ENCODE measurements at places on chromosomes 7 and 10. TPM values are rescaled to one million over a fixed set of nuclear protein-coding genes. Genes with fewer than 3 reads are reported as not detected.

HSPA12A gene
- 4.8 TPM for total RNA-seq

SEC31B gene
- 2.5 TPM for total RNA-seq

DGKI gene
- total RNA-seq, result 21.1 TPM

HMX3 gene
- not detected for total RNA-seq

MYL10 gene
- not detected for total RNA-seq

LIPK gene
- total RNA-seq, result not detected

DNA sequence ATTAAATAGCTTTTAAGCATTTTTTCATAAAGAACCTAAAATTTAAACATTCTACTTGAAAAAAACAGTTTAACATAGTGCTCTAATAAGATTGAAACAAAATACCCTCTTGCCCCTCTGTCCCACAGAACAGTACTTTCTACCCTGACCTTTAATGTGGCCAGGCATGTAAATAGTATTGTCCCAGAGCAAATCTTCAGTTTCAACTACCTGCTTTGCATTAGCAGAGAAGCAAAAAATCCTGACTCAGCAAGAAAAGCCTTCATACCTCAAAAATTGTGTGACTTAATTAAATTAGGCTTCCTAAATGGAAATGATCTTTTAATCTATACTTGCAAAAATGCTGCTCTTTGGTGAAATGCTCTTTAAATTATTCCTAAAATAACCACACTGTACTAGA is 237.4 kb upstream of the AOAH start:
- H3K27me3 ChIP-seq, result no peaks in the 10 kb centered on the region
- no peak overlapping the region for H3K27ac ChIP-seq
- H3K4me3 ChIP-seq, result no peak overlapping the region
- H3K4me1 ChIP-seq, result no peaks in the 10 kb centered on the region
- no peak for DNase-seq

DNA sequence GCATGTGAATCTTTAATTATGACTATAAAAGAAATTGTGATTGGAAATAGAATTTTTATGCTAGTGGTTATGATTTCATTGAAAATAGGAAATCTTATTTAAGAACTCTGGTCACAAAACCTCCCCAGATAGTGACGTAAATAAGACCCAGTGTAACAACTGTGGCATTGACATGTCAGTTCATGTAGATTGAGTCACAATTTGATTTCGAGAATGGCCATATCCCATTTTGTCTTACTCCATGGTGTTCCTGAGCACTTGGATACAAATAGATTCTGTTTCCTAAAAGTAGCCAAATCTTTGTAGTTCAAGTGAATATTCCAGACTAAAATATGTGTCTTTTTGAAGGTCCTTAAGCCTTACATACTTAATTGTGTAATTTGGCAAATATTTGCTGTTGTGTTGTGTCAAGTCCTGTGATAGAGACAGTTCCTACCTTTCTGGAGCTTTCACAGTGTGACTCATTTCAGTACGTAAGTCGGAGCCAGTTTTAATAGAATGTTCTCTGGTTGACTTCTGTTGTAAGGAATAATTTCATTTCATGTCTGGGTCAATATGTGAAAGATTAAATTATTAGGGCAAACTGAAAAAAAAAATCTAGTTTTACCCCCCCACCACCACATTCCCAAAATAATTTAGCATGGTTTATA is 37.1 kb upstream of the TOMM7 start:
- H3K4me1 ChIP-seq, result peaks cover 56% of the 10 kb centered on the region
- H3K27me3 ChIP-seq, result no peaks in the 10 kb centered on the region
- DNase-seq, result peak; percentile 61
- H3K36me3 ChIP-seq, result peaks cover 26% of the 10 kb centered on the region

- no peak overlapping the region for H3K4me3 ChIP-seq
- no peaks in the 10 kb centered on the region for H3K36me3 ChIP-seq
- H3K27me3 ChIP-seq, result no peaks in the 10 kb centered on the region
- H3K27ac ChIP-seq, result no peak overlapping the region
Measured at GRCh38 chr10:79260811-79261740, 86.2 kb upstream of the PPIF start.

- H3K4me1 ChIP-seq, result no peaks in the 10 kb centered on the region
- no peaks in the 10 kb centered on the region for H3K27me3 ChIP-seq
- DNase-seq, result peak; percentile 80
- H3K36me3 ChIP-seq, result no peaks in the 10 kb centered on the region
- 0 out of 2 replicates have a peak overlapping the region, but pooled peaks have one; percentile 24 for H3K4me3 ChIP-seq
Measured at GRCh38 chr10:26881600-26882331, 21.0 kb upstream of the ABI1 start.

GRCh38 chr7:55593172-55593514 is 20.8 kb upstream of the VOPP1 start:
- H3K27me3 ChIP-seq, result 0 out of 2 replicates have a peak, but pooled peaks cover 6% of the 10 kb centered on the region
- no peaks in the 10 kb centered on the region for H3K4me1 ChIP-seq
- H3K36me3 ChIP-seq, result no peaks in the 10 kb centered on the region

- no peak for DNase-seq
- no peaks in the 10 kb centered on the region for H3K4me1 ChIP-seq
- no peaks in the 10 kb centered on the region for H3K27me3 ChIP-seq
- no peak overlapping the region for H3K4me3 ChIP-seq
- no peaks in the 10 kb centered on the region for H3K36me3 ChIP-seq
- H3K27ac ChIP-seq, result no peak overlapping the region
Measured at GRCh38 chr7:47351233-47352154, 230.4 kb downstream of the TNS3 start.

GRCh38 chr7:47435889-47436312 is 146.0 kb downstream of the TNS3 start:
- peak; percentile 86 for DNase-seq
- no peak overlapping the region for H3K27ac ChIP-seq
- H3K4me3 ChIP-seq, result no peak overlapping the region

GRCh38 chr10:58791137-58791536 is 278.5 kb downstream of the BICC1 start:
- no peaks in the 10 kb centered on the region for H3K27me3 ChIP-seq
- DNase-seq, result peak; percentile 51
- H3K4me1 ChIP-seq, result peaks cover 19% of the 10 kb centered on the region
- H3K27ac ChIP-seq, result 0 out of 2 replicates have a peak overlapping the region, but pooled peaks have one; percentile 13
- H3K4me3 ChIP-seq, result no peak overlapping the region

GRCh38 chr7:126780993-126781392 is 471.7 kb downstream of the GRM8 start:
- H3K4me1 ChIP-seq, result no peaks in the 10 kb centered on the region
- no peak overlapping the region for H3K27ac ChIP-seq
- no peaks in the 10 kb centered on the region for H3K36me3 ChIP-seq
- H3K27me3 ChIP-seq, result no peaks in the 10 kb centered on the region
- DNase-seq, result no peak
- H3K4me3 ChIP-seq, result no peak overlapping the region

DNA sequence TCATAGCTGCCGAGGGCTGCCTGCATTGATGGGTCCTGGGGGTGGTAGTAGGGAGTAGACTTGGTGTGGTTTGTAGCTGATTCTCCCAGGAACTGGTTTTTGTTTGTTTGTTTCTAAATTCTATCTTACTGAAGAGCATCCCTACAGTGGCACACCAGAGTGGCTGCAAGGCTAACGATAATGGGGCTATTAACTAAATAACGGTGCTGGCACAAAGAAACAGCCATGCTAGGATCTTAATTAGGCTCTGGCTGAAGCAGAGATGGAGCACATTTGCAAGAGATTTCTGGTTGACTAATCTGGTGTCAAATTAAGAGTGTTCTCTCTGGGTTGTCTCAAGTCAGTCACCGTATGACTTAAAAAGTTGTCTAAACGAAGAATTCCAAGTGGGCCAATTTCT is 590.0 kb downstream of the NRG3 start:
- H3K27ac ChIP-seq, result no peak overlapping the region
- no peak overlapping the region for H3K4me3 ChIP-seq
- no peaks in the 10 kb centered on the region for H3K27me3 ChIP-seq
- H3K36me3 ChIP-seq, result no peaks in the 10 kb centered on the region
- DNase-seq, result no peak

- peak overlapping the region; percentile 29 for H3K4me3 ChIP-seq
- peak overlapping the region; percentile 83 for H3K27ac ChIP-seq
- DNase-seq, result peak; percentile 86
- no peaks in the 10 kb centered on the region for H3K36me3 ChIP-seq
- peaks cover 35% of the 10 kb centered on the region for H3K4me1 ChIP-seq
- no peaks in the 10 kb centered on the region for H3K27me3 ChIP-seq
Measured at GRCh38 chr10:50807851-50808776, 68.4 kb downstream of the ASAH2B start.

DNA sequence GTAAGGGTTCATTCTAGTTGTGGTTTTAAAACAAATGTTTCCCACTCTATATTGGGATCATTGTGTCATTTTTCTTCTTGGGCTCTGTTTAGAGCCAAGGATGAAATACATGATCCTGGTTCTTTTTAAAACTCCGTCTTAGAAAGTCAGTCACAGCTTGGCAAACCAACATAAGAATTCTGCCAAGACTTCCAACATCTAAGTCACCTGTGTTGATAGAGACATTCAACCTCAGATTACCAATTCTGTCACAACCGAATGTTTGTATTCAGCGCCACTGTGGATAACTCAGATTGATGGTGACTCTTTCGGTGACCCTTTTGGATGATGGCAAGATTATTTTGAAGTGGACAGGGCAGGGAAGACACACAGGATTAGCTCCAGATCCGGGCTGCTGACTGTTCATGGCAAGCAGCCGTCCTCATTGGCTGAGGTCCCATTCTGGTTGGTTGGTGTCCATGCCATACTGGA is 255.4 kb downstream of the ARHGAP21 start:
- peak overlapping the region; percentile 71 for H3K4me3 ChIP-seq
- H3K27me3 ChIP-seq, result no peaks in the 10 kb centered on the region
- H3K27ac ChIP-seq, result no peak overlapping the region
- peak; percentile 38 for DNase-seq

DNA sequence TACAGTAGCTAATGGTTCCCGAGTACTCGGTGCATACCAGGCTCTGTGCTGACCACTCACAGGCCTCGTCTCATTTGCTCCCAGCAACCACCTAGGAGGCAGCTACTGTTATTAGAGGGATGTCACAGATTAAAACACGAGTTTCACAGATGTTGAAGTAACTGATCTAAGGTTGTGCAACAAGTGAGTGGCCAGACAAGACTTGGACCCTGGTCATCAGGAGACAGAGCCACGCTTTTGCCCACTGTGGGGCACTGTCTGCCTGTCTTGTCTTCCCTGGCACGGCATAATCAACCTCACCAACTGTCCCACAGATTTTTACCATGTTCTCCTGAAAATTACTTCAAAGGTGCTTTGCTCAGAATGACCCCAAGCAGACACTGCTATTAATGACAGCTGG is 111.6 kb upstream of the HABP2 start:
- H3K27ac ChIP-seq, result no peak overlapping the region
- no peak overlapping the region for H3K4me3 ChIP-seq
- no peaks in the 10 kb centered on the region for H3K36me3 ChIP-seq
- DNase-seq, result peak; percentile 53
- peaks cover 5% of the 10 kb centered on the region for H3K4me1 ChIP-seq
- H3K27me3 ChIP-seq, result no peaks in the 10 kb centered on the region

- H3K27ac ChIP-seq, result no peak overlapping the region
- H3K36me3 ChIP-seq, result no peaks in the 10 kb centered on the region
- no peaks in the 10 kb centered on the region for H3K4me1 ChIP-seq
Measured at GRCh38 chr10:123424537-123424936, 241.6 kb upstream of the GPR26 start.

- H3K4me3 ChIP-seq, result no peak overlapping the region
- H3K27ac ChIP-seq, result peak overlapping the region; percentile 31
- peaks cover 27% of the 10 kb centered on the region for H3K4me1 ChIP-seq
Measured at GRCh38 chr7:115008465-115009114, 86.7 kb downstream of the MDFIC start.

GRCh38 chr7:91242097-91242844 is 22.0 kb upstream of the FZD1 start:
- H3K27me3 ChIP-seq, result no peaks in the 10 kb centered on the region
- H3K36me3 ChIP-seq, result no peaks in the 10 kb centered on the region
- H3K4me1 ChIP-seq, result peaks cover 59% of the 10 kb centered on the region
- no peak overlapping the region for H3K4me3 ChIP-seq

GRCh38 chr7:30859940-30860496 is 51.6 kb upstream of the AQP1 start:
- no peaks in the 10 kb centered on the region for H3K36me3 ChIP-seq
- H3K4me3 ChIP-seq, result no peak overlapping the region
- DNase-seq, result no peak
- no peaks in the 10 kb centered on the region for H3K27me3 ChIP-seq

- H3K36me3 ChIP-seq, result no peaks in the 10 kb centered on the region
- no peak for DNase-seq
- peaks cover 15% of the 10 kb centered on the region for H3K4me1 ChIP-seq
- no peaks in the 10 kb centered on the region for H3K27me3 ChIP-seq
Measured at GRCh38 chr7:116421298-116421697, 78.2 kb upstream of the CAV2 start.

DNA sequence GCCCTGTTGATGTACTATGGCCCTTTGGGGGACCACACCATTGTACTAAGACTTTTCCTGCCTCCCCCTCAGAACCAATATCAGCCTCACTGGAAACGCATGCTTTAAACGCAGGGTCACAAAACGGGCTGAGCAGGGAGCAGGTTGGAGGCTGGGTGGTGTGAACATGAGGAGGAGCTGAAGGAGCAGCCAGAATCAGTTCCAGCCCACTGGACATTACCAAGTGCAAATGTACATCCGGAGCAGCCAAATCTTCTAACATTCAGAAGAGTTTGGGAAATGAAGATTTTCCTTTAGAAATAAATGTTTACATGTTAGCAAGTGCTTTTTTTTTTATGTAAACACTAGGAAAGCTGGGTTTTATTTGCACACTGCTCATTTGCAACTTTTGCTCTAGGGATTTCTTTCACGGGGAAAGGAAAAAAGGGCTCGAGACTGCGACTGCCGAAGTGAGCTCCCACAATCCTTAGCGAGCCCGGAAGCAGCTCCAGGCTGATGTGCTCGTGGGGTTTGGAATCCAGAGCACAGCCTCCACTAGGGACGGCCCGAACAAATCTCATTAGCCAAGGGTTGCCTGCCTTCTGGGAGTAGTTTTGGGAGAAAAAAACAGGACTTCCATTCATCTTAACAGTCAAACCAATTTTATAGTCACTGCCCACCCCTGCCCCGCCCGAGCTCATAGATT is 108.0 kb upstream of the YAE1 start:
- H3K27me3 ChIP-seq, result peaks cover 25% of the 10 kb centered on the region
- DNase-seq, result no peak
- no peaks in the 10 kb centered on the region for H3K4me1 ChIP-seq
- no peak overlapping the region for H3K4me3 ChIP-seq

DNA sequence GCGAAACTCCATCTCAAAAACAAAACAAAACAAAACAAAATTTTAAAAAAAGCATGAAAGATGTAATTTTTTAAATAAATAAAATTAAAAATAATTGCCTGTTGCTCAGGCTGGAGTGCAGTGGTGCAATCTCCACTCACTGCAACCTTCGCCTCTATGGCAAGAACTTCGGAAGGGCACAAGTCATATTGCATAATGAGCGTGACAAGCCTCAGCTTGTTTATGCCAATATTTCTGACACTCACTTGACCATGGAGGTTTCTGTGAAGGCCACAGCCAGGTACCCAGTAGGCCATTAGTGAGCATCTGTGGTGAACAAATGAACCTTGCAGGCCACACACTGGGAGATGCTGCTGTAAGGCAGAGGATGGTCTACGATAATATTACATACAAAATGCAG is 106.1 kb upstream of the KMT2C start:
- H3K36me3 ChIP-seq, result no peaks in the 10 kb centered on the region
- no peak overlapping the region for H3K4me3 ChIP-seq
- H3K27me3 ChIP-seq, result no peaks in the 10 kb centered on the region
- no peak overlapping the region for H3K27ac ChIP-seq
- H3K4me1 ChIP-seq, result no peaks in the 10 kb centered on the region

- H3K4me3 ChIP-seq, result no peak overlapping the region
- peaks cover 19% of the 10 kb centered on the region for H3K4me1 ChIP-seq
- H3K27me3 ChIP-seq, result no peaks in the 10 kb centered on the region
- DNase-seq, result no peak
- H3K27ac ChIP-seq, result no peak overlapping the region
Measured at GRCh38 chr7:7736671-7737070, 18.3 kb upstream of the RPA3 start.

Measured in GM23248 (cell line).